ENCODE measurements at places on chromosomes 1 and 21.

- no peak for DNase-seq
Measured at GRCh38 chr21:16304174-16305095, 574.7 kb downstream of the USP25 start.

GRCh38 chr21:43942201-43942600 lies 69.9 kb upstream of the TRAPPC10 start:
- no peak for DNase-seq

DNA sequence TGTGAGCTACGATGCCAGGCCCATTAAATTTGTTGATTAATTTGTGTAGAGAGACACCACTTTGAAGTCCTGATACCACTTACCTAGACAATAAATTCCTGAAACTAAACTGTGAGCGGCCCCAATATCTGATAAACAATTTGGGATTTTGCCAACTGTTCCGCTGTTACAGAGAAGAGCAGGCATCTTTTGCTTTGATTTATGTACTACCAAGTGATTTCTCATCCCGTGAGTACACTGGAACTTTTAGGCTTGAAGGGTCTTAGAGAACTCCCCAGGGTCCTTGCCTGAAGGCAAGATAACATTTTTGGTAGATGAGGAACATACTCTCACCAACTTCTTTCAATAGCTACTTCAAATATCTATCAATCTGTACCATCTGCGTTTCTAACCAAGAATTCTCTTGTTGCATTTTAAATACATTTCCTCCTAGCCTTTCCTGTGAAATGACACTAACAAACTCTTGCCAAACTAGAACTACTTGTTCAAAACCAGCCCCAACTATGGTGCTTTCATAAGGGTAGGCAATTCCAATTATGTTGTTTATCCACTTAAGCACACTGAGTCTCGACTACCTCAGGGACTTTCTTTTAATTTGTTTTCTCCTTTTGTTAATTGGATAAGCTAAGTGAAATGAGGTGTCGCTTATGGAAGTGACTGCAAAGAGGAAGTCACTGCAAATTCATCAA lies 23.2 kb upstream of the SLC30A1 start:
- DNase-seq: no peak

- no peak for DNase-seq
Measured at GRCh38 chr1:236239092-236239585, 42.6 kb downstream of the ERO1B start.

- DNase-seq: no peak
Measured at GRCh38 chr21:38948377-38949069, 142.8 kb downstream of the ETS2 start.

DNA sequence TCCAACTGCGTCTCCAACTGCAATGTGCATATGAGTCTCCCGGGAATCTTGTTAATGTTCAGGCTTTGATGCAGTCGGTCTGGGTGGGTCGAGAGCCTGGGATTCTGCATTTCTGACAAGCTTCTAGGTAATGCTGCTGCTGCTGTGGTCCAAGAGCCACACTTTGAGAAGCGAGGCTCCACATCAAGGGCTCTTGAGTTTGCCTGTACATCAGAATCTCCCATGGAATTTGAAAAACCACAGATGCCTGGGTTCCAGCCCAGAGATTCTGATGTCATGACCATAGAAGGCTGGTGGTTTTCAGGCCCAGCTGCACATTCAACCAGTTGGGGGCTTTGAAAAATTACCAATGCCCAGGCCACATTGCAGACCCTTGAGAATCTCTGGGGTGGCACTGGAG lies 93.9 kb upstream of the TARDBP start:
- DNase-seq: no peak

GRCh38 chr1:2644171-2644570 lies 11.4 kb upstream of the MMEL1 start:
- DNase-seq: no peak

DNA sequence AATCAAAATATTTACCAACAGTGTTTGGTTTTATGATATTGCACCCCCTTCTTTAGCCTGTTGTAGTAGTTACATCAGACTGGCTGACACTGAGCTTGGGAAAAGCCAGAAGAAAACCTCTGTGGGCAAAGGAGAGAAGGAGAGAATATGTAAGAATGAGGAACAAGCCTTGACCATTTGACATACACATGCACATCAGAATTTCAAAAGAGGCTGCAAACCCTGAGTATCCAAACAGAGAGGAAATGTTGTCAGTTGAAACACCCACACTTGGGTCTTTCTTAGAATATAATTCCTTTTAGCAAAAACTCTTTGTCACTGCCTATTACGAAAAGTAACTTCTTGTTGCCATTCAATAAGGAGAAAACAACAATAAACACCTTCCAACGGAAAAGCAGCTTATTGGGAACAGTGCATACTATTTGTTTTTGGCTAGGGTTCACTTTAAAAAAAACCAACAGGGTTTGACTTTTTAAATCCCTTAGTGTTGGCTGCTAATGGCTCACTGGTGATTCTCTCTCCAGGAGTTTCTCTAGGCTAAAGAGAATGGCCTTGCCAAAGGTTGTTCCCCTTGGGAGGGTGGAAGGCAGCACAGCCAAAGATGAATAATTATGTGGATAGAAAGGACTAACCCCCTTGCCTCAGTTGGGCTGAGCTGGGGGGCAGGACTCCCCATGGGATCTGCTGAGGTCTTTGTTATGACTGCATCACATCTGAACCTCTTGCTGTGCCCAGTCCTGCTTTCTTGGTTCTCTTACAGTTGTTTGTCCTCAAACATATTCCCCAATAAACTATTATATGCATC lies 48.9 kb downstream of the GORAB start:
- DNase-seq: no peak

- DNase-seq: no peak
Measured at GRCh38 chr1:163834778-163835177, 513.0 kb downstream of the NUF2 start.

- no peak for DNase-seq
Measured at GRCh38 chr1:2229911-2230731, 2.0 kb downstream of the SKI start.

DNA sequence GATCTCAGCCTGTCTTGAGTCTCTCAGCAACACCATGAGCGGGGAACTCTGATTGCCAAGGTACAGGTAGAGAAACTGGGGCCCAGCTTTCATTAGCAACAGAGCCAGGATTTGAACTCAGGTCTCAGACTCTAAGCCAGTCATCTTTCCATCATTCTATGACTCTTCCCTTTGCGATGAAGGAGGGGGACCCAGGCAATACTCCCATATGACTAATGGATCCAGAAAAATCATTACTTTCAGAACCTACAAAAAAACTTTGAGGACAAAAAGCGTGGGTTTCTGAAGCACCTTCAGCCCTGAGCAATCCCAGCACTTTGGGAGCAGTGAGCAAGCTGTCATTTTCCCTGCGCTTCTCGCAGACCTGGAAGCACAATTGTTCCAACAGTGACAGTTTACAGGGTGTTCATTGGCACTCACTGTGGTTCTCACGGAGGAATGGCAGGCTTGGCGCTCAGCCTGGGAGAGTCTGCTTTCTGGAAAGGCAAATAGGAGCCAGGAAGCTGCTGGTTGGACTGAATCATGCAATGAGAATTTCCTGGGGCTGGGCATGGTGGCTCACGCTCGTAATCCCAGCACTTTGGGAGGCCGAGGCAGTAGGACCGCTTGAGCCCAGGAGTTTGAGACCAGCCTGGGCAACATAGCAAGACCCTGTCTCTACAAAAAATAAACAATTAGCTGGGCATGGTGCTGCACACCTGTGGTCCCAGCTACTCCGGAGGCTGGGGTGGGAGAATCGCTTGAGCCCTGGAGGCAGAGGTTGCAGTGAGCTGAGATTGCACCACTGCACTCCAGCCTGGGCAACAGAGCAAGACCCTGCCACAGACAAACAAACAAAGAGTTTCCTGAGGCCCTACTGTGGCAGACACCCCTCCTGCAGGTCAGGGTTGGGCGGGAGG lies 40.1 kb downstream of the SLC2A7 start:
- no peak for DNase-seq

DNA sequence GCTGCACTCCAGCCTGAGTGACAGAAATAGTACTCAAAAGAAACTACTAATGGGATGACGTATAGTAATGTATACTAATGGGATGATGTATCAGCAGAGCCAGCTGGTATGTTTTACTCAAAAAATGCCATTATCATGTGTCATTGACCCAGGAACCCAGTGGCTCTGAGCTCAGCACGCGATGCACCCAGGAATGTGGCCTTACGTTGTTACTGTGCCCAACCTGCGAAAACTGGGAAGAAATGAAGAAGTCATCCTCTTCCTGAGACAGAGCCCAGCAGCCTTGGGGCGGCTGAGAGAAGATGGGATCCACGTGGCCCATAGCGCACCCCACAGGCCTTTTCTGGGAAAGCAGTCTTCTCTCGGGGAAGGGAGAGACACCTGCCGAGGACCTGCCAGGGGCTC lies 8.8 kb downstream of the UBE2J2 start:
- no peak for DNase-seq

DNA sequence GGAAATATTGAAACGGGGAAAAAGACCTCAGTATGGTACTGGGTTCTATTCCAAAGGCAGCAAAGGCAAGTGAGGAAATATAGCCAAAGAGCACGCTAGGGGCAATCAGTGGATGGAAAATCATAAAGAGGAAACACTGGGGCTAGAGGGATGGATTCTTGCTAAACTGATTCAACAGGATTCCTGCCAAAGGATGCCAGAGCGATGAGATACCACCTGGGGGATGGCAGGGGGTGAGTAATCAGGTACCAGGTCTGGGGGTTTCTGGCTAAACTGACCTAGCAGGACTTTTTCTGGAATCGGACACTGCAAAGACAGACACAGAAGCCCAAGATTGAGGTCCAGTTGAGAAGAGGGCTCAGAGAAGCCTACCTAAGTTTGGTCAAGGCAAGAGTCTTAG lies 6.7 kb downstream of the CHI3L2 start:
- no peak for DNase-seq

DNA sequence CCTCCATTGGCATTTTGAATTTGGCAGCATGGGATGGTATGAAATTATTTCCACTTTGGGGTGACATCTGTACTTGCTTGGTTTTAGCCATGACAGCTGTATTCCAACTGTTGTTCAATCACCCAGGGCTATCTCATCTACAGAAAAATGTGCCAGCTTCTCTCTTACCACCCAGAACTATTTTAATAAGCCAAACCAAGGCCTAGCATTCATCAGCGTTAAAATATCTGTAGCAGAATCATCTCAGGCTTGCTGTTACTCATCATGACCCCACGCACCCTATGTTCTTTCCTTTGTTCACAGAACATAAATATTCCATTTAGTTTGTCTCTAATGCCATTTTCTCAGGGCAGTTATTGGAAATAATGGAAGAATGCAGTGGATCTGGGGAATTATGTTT lies 49.8 kb downstream of the GIPC2 start:
- no peak for DNase-seq

DNA sequence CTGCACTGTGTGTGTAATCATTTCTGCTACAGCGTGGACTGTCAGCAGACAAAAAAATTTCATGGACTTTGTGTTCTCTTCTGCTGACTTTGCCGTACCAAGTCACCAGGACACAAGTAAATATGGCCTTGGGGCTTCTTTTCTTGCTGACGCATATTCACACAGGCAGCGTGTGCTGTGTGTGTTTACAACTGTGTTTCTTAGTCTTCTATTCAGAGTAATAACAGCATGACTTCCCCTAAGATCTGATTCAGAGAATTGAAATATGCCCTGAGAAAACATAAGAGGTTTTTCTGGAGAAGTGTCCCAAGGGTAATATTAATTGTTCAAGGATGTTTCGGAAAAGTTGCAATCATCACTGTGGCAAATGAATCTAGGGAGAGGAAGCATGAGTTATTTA lies 47.1 kb upstream of the DYNLT5 start:
- DNase-seq: no peak

- DNase-seq: no peak
Measured at GRCh38 chr1:185696422-185697150, 37.6 kb upstream of the HMCN1 start.

DNA sequence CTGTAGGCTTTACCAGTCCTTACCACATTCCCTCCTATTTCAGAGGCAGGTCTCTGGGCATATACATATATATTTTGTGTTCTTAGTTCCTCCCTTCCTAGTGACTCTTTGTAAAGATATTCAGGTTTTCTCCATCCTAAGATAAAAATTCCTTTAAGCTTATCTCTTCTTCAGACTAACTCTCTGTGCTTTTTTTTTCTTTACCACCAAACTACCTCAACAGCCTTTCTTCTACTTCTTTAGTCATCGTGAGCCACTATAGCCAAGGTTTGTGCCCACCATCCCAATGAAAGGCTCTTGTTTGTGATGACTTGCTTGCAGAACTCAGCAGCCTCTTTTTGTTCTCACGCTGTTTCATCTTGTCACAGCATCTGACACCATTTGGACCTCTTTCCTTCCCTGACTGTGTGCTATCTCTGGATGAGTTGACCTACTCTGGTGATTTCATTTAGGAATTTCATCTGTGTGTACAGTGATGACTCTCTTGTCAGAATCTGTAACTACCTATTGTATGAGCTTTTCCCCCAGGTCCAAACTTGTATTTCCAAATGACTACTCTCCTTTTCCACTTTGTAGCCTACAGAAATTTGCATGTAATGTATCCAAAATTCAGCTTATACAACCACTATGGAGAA lies 59.0 kb upstream of the MACF1 start:
- DNase-seq: no peak

DNA sequence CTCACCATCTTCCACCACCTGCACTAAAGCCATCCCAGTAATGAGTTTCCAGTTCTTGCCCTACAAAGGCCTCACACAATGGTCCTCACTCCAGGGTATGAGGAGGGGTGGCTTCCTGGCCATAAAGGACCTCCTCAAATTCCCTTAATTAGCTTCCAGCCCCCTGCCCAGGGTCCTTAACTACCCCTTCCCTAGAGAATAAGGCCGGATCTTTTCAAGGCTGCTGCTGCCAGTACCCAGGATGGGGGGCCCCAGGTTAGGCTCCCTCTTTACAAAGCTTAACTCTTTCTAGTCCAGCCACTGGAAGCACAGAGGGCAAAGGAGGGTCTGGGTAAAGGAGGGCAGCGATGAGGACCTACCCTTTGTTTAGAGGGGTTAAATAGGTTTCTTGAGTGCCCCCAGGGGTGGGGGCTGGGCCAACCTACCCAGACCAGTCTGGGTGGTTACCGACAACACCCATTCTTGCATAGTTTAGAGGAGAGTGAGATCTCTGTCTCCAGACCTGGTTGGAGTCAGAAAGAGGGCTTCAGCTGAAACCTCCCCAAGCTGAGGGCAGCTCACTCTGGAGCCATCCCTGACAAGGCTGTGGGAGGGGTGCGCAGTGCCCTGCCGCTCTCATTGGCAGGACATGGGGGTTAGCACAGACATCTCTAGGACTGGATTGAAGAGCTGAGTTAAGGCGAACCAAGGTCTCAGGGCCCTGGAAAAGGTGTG lies 7.1 kb downstream of the BLACAT1 start:
- DNase-seq: no peak

GRCh38 chr1:100536031-100536430 lies 1.9 kb upstream of the GPR88 start:
- DNase-seq: no peak
